ENCODE measurements at places on chromosomes 2 and 18.

- H3K4me1 ChIP-seq, result peaks cover 29% of the 10 kb centered on the region
- no peaks in the 10 kb centered on the region for H3K36me3 ChIP-seq
- no peak overlapping the region for H3K4me3 ChIP-seq
Observed at GRCh38 chr2:199798831-199799580, 52.0 kb downstream of the FTCDNL1 start.

DNA sequence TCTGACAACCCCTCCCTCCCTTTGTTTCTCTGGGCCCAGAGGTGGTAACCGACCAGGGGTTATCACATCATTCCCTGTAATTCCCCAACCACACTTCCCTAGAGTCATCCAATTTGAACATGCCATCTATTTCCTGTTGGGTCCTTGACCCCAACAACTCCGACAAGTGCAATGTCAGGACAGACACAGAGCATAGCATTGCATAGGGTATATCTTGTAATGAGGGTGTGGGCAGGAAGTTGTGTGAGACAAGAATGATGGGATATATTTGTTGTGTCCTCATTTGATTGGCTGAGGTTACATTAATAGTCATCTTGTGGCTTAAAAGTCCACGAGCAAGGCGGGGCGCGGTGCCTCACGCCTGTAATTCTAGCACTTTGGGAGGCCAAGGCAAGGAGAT, 33.4 kb upstream of the CNOT11 start:
- no peak overlapping the region for H3K27ac ChIP-seq
- no peaks in the 10 kb centered on the region for H3K27me3 ChIP-seq
- H3K4me3 ChIP-seq, result no peak overlapping the region
- H3K36me3 ChIP-seq, result no peaks in the 10 kb centered on the region
- no peaks in the 10 kb centered on the region for H3K4me1 ChIP-seq
- no peak for DNase-seq

DNA sequence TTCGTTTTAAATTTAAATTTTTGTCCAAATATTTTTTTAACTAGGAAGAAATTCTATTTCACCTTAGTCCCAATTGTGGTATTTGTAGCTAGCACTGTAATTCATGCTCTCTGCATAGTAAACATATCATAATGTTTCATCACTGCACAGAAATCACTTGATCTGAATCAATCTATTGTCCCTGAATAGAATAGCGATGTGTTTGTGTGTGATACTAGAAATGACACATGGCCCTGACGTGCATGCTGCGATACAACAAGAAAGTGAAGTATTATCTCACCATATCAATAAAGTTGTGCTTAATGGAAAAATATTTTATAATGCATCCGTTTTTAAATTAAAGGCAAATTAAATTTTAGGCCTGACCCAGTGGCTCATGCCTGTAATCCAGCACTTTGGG, 10.0 kb downstream of the TTL start:
- H3K36me3 ChIP-seq, result peaks cover 6% of the 10 kb centered on the region
- no peak overlapping the region for H3K27ac ChIP-seq
- DNase-seq, result no peak
- no peaks in the 10 kb centered on the region for H3K27me3 ChIP-seq

- H3K4me1 ChIP-seq, result no peaks in the 10 kb centered on the region
- DNase-seq, result no peak
- H3K27ac ChIP-seq, result no peak overlapping the region
- H3K4me3 ChIP-seq, result no peak overlapping the region
- H3K36me3 ChIP-seq, result peaks cover 5% of the 10 kb centered on the region
- no peaks in the 10 kb centered on the region for H3K27me3 ChIP-seq
Observed at GRCh38 chr2:49278561-49278960, 124.2 kb upstream of the FSHR start.

DNA sequence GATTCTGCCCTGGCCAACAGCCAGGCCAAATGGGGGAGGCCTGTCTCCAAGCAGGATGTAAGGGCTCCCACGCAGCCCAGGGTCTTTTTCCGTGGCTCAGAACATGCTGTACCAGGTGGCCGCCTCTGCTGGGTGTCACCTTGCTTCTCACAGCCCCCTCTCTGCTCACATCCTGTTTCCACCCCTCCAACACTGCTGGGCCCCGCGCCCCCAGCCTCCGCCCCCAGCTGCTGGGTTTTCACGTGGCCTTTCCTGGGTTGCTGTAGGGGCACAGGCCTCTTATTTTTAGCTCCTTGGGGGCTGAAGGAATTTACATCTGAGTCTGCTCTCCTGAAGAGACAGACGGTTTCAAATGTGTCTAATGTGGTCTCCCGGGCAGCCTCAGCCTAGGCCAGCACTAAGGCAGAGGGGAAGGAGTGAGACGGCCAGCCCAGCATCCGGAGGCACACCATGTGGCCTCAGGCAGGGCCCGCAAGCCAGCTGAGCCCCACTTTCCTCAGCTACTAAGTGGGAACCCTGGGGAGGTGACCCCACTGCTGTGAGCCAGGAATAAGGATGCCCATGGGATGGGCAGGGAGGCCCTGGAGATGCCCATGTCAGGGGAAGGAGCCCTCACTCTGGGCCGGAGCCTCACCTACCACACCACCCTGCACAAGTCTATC, 18.7 kb upstream of the DUSP2 start:
- no peak overlapping the region for H3K4me3 ChIP-seq
- no peak for DNase-seq
- H3K27ac ChIP-seq, result no peak overlapping the region
- H3K36me3 ChIP-seq, result no peaks in the 10 kb centered on the region
- no peaks in the 10 kb centered on the region for H3K4me1 ChIP-seq

DNA sequence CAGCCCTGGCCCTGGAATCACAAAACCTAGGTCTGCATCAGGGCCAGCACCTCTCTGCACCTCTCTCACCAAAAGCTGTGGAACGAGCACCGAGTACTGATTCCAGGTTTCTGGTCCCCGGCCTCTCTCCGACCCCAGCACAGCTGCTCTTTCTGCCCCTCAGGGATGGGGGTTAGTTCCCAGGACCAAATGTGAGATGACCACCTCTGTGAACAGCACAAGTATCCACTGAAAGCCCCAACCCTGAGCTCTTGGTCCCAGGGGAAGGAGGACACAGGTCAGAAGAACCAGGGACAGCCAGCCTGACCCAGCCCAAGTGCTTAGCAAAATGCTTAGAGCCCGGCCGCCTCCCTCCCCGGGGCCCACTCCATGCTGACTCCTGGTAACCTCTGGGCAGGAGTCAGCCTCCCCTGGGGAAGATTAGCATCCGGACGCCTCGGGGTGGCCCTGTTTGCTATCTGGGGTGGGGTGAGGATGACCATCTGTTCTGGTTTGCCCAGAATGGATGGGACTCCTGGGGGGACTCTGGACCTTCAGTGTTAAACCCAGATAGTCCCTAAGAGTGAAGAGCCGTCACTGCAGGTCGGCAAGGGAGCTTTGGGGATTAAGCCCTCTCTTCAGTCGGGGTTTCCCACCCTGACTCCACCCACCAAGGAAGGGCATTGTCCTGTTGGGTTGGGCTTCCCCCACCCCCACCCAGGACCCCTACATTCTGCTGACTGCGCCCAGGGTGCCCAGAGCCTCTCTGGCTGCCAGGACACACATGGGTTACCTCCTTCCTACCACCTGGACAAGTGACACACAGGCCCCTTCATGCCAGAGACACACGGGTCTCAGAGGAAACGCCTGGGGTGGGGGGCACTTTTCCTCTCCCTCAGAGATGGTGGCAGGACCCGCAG, 9.4 kb upstream of the GPR55 start:
- no peak overlapping the region for H3K4me3 ChIP-seq
- H3K27me3 ChIP-seq, result no peaks in the 10 kb centered on the region
- H3K27ac ChIP-seq, result no peak overlapping the region
- H3K36me3 ChIP-seq, result 0 out of 2 replicates have a peak, but pooled peaks cover 5% of the 10 kb centered on the region
